ENCODE measurements at places on chromosomes 2 and 18.

DNA sequence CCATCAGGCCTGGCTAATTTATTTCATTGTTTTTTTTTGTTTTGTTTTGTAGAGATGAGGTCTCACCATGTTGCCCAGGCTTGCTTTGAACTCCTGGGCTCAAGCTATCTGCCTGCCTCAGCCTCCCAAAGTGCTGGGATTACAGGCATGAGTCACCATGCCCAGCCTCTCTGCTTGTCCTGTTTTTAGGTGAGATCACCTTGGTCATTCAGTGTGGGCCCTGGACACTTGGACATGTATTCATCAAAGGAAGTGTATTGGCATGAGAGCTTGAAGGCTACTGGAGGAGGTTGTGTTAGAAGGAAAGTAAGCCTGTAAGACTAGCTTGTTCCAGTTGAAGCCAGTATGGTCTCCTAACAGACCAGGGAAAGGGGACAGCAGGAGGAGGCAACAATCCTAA is 229.2 kb upstream of the RGPD4 start:
- no peak for DNase-seq

DNA sequence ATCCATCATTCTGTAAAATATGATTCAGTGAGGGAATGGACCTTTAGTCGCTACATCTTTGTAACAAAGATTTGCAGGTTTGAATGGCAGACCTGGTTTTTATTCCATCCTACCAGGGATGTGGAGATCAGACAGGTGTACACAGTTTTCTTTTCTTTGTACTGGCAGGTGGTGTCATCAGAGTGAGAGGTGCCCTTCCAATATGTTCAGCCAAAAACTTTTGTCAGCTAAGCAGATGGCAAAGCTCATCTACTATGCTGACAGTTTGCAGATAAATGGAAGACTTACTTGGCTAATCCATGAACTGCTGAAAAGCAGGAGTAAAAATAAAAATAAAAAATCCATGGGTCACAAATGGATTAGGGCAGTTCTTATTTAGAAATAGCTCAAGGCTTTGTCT is 185.5 kb upstream of the DOK6 start:
- no peak for DNase-seq

DNA sequence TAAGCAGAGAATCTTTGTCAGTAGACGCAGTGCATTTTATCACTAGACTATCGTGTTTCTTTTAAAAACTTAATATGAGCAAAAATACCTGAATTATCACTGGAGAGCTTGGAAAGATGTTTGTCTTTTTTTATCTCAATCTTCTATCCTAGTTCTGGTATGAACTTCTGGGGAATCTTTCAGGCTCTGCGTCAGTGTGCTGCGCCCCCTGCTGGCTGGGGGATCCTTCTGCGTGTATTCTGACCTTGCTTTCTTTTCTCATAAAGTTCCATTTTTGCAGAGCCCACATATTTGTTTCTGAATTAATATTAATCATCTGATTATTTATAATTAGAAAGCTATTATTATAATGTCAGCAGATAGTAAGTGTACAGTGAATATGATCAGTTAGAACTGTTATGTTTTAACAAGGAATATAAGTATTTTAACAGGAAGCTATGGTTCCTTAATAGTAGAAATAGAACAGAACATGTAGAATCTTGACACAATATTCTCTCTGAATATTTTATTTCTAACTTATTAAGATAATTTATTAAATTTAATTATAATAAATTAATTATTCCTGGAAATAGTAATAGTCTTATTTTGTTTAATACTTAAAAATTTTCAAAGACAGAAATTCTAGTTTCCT is 945.0 kb upstream of the CRIM1 start:
- no peak for DNase-seq

- no peak for DNase-seq
Observed at GRCh38 chr2:167550448-167550847, 662.2 kb downstream of the XIRP2 start.

- DNase-seq, result no peak
Observed at GRCh38 chr2:157559890-157560289, 68.8 kb downstream of the ACVR1C start.

DNA sequence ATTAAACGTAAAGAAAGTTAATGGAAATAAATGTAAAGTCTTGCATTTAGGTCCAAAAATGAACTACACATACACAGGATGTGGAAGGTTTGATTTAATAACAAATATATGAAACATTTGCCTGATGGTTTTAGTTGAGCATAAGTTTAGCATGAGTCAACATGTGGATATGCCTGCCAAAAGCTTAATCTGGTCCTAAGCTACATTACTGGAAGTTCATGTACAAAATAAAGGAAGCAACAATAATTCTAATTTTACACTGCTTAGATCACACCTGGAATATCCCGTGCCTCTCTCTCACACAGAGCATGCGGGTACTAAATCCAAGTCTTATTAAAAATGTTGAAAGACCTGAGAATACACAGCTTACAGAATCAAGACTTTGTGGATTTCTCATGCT is 276.5 kb upstream of the NRP2 start:
- DNase-seq, result no peak

DNA sequence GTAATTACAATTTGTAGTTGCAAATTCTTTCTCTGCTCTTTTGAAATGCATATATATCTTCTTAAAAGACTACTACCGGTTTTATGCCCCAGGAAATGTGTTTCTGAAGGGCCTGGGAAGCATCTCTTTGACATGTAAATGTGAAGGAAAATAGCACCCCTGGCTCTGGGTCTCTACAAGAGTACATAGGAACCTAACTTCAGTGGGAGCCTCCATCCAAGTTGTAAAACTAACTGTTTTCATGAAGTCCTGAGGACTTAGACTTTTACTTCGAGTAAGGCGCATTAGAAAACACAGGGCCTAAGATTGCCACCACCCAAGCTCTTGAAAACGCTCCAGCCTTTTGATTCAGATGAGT is 99.4 kb downstream of the CBLN2 start:
- no peak for DNase-seq

GRCh38 chr18:78753240-78753639 is 226.4 kb upstream of the SALL3 start:
- no peak for DNase-seq

All from stimulated activated CD4-positive, alpha-beta T cell treated with anti-CD3 and anti-CD28 coated beads, Interleukin-1b, Interleukin-23, amount 100 ng/mL, for 1 hour (primary cell).